ENCODE measurements at places on chromosomes 3 and 15. TPM values are rescaled to one million over a fixed set of nuclear protein-coding genes. Genes with fewer than 3 reads are reported as not detected.

Gene LRRC49
- 20.9 TPM for polyA plus RNA-seq

Gene PPP1R14D
- polyA plus RNA-seq = 0.62 TPM

Gene ULK3
- 32.5 TPM for polyA plus RNA-seq

GRCh38 chr3:180571831-180572598 lies 29.9 kb upstream of the TTC14 start:
- DNase-seq = no peak
